Bronchial epithelial cell (primary cell): ENCODE measurements at places on chromosomes 7 and 10. TPM values are rescaled to one million over a fixed set of nuclear protein-coding genes. Genes with fewer than 3 reads are reported as not detected.

DNA sequence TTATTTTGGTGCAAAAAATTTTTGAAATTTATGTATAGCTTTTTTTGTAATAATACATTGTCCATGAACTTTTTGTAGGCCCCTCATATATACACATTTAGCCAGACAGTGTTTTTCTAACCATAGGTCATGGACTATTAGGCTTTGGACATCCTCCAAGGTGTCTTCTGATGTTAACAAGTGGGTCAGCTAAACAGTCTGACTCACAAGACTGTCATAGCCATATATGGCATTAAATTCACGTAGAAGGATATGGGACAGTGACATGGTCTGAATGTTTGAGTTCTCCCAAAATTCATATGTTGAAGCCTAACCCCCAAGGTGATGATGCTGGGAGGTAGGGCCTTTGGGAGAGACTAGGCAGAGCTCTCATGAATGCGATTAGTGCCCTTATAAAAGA, 14.0 kb upstream of the NUB1 start:
- DNase-seq, result no peak

- DNase-seq, result no peak
Measured at GRCh38 chr7:36192053-36192824, 39.2 kb downstream of the EEPD1 start.

GRCh38 chr7:86598311-86598710, 45.4 kb upstream of the GRM3 start:
- no peak for DNase-seq

DNA sequence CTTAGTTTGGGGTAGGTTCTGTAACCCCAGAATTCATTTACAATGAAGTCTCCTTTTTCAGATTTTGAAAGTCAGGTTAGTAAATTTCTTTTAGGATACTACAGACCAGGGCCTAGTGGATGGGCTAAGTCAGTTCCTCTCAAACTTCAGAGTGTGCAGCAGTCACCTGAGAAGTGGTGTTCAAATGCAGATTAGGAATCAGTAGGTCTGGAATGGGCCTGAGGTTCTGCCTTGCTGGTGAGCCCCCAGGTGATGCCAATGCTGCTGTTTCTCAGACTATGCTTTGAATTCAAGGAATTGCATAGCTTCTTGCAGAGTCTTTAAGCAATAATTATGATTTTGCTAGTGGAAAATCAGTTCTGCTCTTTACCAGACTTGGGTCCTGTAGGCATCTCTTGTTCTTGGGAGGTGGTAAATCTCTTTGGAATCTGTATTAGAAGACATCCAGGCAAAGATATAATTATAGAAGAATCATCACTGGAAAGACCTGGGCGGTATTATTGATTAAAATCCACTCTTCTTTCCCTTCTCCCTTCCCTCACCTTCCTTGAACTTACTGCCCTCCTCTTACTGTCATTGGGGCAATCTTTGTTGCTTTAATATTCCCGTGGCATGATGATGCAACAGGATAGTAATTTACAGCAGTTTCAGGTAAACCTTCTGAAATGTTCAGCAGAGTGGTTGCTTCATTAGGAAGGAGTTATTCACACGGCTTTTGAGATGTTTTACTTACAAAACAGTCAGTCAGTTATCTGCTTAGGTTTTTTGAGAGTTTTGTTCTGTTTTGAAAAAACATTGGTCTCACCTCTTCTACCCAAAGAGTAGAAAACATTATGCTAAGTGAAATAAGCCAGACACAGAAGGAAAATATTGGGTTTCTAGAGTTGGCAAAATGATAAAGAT, 87.2 kb downstream of the NRF1 start:
- DNase-seq, result peak; percentile 52

Gene ARMS2
- not detected in 2 replicates for total RNA-seq

Gene ITPRID1
- not detected in 2 replicates for total RNA-seq
